ENCODE measurements at places on chromosomes 7 and 10.
A peak's percentile ranks its signal among the peaks of the same experiment; 100 is the strongest.

GRCh38 chr7:152850420-152850819, 90.9 kb downstream of the ACTR3B start:
- DNase-seq, result no peak

- no peak for DNase-seq
These were observed 25.7 kb upstream of the PRPS1L1 start for GRCh38 chr7:18053177-18053928.

DNA sequence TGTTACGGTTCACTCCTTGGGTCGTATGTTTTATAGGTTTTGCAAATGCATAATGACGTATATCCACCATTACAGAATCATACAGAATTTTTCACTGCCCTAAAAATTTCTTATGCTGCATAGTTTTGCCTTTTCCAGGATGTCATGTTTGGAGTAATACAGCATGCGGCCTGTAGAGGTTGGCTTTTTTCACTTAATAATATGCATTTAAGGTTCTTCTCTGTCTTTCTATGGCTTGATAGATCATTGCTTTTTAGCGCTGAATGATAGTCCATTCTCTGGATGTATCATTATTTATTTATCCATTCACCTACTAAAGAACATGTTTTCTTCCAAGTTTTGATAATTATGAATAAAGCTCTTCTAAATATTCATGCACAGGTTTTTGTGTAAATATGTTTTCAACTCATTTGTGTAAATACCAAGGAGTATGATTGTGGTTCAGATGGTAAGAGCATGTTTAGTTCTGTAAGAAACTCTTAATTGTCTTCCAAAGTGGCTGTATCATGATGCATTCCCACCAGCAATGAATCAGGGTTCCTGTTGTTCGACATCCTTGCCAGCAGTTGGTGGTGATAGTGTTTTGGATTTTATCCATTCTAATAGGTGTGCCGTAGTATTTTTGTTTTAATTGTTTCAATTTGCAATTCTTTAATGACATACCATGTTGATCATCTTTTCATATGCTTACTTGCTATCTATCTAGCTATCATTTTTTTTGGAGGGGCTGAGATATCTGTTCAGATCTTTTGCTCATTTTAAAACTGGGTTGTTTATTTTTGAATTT, 531.2 kb upstream of the GHITM start:
- DNase-seq, result no peak

GRCh38 chr7:44838751-44839150, 9.1 kb downstream of the H2AZ2 start:
- DNase-seq, result no peak

GRCh38 chr10:13712837-13713581, 126.2 kb downstream of the PRPF18 start:
- DNase-seq, result peak; percentile 89

DNA sequence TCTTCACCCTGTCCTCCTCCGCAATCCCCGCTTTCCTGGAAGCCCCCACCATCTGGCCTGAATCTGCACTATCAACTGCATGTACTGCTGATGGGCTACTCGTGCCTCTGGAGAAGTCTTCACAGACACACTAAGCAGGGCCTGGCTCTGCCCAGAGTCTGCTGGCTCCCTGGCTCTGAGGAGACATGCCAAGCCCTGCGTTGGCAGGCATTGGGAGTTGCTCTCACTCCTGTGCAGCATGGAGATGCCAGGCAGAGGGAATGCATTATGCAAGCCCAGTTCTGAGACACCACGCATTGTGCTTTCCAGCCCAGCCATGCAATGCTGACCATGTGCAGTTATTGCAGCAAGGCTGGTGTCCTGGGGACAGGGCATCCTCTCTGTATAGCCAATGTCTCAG, 314.6 kb downstream of the CXCL12 start:
- no peak for DNase-seq

- no peak for DNase-seq
These were observed 598.7 kb downstream of the GRID1 start for GRCh38 chr10:85767891-85768290.

- no peak for DNase-seq
These were observed 41.6 kb downstream of the DNAJB6 start for GRCh38 chr7:157378390-157378789.

DNA sequence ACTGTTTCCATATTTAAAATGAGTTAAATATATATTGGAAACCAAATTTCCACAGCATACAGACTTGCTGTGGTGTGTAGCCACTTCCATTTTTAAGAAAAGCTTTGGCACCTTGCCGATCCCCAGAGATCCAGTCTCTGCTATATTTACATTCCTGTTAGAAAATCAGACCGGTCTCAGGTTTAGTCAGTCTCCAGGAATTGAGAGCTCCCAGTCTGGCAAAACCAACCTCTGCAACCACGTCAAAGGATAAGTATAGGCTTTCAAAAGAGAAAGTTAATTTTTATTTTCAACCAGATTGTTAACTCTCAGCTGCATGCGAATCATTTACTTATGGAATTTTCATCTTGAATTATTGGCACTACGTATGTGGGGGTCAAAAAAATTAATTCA, 28.2 kb downstream of the PUS7 start:
- no peak for DNase-seq

GRCh38 chr10:78316451-78316931, 282.8 kb downstream of the RPS24 start:
- DNase-seq, result no peak

DNA sequence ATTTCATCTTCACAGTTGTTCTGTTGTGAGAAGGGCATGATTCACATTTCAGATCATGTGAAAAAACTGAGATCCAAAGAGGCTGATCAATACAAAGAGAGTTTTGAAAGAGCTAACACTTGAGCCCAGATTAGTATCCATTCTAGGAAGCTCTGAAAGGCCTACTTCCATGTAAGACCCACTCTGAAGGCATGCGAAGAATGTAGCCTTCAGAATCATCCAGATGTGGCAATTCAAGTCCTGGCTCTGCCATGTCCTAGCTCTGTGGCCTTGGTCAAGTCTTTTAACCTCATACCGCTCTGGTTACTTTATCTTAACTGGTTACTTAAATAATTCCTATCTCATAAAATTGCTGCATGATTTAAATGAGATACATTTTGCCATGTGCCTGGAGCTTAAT, 111.1 kb downstream of the FZD1 start:
- DNase-seq, result no peak
